ENCODE measurements at places on chromosomes 5 and 9.

DNA sequence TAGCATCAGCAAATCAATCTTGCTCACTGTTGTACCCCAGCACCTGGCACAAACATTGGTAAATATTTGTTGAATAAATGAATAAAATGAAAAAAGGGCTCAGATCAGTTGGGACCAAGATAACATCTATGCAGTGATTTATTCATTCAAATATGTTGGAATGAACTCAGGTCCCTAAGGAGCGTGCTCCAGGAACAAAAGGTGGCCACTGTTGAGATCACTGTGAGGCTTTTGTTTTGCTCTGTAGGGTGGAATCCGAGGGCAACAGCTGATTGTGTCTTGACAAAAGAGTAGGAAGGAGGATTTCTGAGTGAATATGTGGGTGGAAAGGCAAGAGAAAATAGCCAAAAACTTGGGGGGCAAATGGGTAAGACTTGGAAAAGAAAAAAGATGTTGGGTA is 89.7 kb downstream of the PPP2R2B start:
- no peak for DNase-seq

GRCh38 chr9:11128156-11128555 is 515.4 kb upstream of the PTPRD start:
- no peak for DNase-seq

DNA sequence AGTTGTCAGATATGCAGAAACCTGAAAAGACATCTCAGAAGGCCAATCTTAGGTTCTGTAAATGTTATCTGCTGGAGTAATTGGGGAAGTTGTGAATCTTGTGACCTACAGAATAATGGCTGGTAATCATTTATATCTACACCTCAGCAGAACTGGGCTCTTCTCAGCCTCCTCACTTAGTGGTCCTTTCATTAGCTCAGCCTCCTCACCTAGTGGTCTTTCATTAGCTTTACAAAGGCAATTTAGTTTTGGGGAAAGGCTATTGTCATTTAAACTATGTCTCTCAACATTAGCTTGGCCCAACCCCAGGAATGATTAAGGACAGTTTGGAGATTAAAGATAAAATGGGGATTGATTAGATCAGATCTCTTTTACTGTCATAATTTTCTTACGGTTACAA is 284.2 kb upstream of the SGCD start:
- no peak for DNase-seq

GRCh38 chr5:159678657-159679392 is 237.5 kb upstream of the ADRA1B start:
- no peak for DNase-seq

- no peak for DNase-seq
Measured at GRCh38 chr5:93082981-93083380, 498.0 kb downstream of the NR2F1-AS1 start.

GRCh38 chr9:123509646-123510045 is 153.6 kb downstream of the CRB2 start:
- no peak for DNase-seq

DNA sequence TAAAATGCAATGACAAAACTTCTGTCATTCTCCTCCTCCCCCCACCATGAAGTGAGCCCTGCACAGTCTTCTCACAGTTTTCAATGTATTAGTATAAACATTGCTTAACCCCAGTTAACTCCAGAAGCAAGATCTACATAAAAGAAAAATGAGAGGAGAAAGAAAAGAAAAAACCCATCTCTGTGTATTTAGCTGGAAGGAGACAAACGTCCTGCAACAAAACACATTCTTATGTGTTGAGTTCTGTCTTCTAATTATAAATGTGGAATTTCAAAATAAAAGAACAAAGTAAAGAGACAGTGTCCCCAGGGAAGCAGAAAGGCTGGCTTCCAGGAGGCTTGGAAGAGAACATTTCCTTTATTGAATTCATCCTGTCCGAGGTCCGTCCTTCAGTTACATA is 491.9 kb upstream of the TUSC1 start:
- no peak for DNase-seq

DNA sequence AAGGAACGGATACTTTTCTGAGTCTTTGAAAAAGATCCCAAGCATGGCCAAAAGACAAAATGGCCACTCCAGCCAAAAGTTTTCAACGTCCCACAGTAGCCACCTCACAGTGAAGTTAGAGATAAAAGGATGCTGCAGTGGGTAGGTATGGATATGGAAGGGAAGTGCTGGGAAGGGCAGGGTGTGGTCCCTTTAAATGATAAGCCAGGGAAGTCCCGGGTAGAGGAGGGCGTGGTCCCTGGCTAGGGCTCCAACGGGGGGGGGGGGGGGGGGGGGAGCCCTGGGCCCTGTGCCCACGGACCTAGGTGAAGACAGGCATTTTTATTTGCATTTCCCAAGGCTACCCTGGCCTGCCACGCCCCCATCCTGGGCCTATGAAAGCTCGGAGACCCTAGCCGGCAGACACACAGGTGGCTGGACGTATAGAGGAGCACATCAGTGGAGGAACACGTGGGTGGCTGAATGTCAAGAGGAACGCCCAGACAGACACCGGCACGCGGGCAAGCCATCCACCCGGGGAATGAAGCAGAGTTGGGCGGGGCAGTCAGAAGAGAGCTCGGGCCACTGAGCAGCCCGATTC is 306.7 kb downstream of the NFIB start:
- no peak for DNase-seq

- DNase-seq: no peak
Measured at GRCh38 chr5:93343570-93343969, 237.4 kb downstream of the NR2F1-AS1 start.

- no peak for DNase-seq
Measured at GRCh38 chr5:55668356-55668755, 43.8 kb downstream of the SLC38A9 start.

DNA sequence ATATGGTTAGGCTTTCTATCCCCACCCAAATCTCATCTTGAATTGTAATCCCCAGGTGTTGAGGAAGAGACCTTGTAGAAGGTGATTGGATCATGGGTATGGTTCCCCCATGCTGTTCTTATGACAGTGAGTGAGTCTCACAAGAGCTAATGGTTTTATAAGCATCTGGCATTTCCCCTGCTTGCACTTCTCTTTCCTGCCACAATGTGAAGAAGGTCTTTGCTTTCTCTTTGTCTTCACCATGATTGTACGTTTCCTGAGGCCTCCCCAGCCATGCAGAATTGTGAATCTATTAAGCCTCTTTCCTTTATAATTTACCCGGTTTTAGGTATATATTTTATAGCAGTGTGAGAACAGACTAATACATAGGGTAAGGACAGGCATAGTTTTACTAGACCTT is 334.5 kb downstream of the TLR4 start:
- DNase-seq: no peak

- no peak for DNase-seq
Measured at GRCh38 chr5:168807287-168807686, 228.1 kb upstream of the PANK3 start.

DNA sequence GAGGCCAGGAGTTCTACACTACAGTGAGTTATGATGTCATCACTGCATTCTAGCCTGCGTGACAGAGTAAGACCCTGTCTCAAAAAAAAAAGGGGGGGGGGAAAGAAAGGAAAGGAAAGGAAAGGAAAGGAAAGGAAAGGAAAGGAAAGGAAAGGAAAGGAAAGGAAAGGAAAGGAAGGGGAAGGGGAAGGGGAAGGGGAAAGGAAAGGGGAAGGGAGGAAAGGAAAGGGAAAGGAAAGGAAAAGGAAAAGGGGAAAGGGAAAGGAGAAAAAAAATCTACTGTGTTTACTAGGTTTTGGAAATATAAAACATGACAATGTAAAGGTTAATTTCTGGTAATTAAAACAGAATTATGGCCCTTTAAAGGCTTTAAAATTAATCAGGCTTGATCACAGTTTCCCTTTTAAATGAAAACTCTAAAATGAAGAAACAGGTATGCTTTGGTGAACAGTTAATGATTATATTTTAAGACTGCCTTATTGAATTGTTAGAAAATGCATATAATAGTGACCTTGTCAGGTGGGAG is 131.9 kb upstream of the POU5F2 start:
- DNase-seq: no peak
